ENCODE measurements at places on chromosomes 6 and 20.

DNA sequence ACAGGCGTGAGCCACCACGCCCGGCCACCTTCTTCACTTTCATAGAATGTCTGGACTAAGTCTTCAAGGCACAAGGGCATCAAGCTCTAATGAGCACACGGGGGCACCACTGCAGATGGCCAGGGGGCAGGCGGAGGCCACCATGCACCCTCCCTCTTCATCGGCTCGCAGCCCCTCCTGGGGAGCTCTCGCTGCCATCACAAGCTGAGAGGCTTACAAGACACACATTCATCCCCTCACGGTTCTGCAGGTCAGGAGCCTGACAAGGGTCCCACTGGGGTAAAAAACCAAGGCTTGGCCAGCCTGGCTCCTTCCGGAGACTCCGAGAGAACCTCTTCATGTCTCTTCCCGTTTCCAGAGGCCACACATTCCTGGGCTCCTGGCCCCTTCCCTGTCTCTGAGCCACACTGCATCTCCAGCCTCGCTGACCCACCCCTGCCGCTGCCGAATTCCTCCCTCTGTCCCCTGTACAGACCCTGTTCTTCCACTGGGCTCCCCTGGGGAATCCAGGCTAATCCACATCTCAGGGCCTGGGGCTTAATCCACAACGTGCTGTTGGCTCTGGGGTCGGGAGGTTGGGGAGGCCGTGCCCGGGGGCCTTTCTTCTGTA, 19.8 kb downstream of the DLL1 start:
- DNase-seq: no peak

GRCh38 chr6:39669973-39670342, 55.2 kb downstream of the KIF6 start:
- DNase-seq: peak; percentile 3

- DNase-seq: no peak
Measured at GRCh38 chr20:44302736-44303135, 8.3 kb downstream of the FITM2 start.

GRCh38 chr20:41475503-41475902, 108.9 kb upstream of the EMILIN3 start:
- DNase-seq: peak; percentile 14

GRCh38 chr20:40663991-40664880, 24.8 kb downstream of the MAFB start:
- no peak for DNase-seq

DNA sequence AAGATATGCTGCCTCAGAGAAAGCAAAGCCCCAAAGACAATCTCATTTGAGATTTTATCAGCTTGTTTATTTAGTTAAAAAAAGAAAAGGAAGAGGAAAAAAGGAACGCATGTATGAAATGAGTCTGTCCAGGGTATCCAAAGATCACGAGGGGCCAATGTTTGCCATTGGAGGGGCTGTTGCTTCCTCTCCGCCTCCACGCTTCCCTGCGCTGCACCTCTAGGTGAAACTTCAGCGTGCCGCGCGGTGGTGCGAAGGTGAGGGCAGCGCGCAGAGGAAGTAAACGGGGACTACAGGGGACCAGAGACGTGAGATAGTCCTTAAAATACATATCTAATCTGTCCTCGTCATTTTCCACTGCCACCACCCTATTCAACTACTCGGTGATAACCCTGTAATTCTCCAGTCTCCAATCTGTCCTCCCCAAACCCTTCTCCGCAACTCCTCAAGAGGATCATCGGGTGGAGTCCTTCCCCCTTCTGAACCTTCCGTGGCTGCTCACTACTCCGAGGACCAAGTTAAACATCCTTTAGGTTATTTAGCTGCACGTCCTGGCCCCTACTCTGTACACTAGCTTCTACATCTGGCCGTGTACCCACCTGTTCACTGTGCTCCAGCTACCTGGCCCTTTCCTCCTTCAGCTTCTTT, 1.1 kb upstream of the DCBLD1 start:
- DNase-seq: no peak

DNA sequence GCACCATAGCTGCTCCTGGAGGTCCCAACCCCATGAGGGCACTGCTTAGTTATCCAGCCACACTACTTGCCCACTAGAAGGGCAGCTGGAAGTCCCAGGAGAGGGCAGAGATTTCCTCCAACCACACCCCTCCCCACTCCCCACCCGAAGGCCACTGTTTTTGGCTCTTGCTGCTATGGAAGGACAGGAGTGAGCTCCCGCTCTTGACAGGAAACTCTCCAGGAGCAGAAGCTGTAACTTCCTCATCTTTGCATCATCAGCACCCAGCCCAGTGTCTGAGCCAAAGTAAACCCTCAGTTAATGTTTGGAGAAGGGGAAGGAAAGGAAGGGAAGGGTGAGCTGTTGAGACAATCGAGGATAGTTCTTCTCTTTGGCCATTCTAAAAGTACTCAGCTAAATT, 120.7 kb downstream of the MTFR2 start:
- DNase-seq: peak; percentile 7

DNA sequence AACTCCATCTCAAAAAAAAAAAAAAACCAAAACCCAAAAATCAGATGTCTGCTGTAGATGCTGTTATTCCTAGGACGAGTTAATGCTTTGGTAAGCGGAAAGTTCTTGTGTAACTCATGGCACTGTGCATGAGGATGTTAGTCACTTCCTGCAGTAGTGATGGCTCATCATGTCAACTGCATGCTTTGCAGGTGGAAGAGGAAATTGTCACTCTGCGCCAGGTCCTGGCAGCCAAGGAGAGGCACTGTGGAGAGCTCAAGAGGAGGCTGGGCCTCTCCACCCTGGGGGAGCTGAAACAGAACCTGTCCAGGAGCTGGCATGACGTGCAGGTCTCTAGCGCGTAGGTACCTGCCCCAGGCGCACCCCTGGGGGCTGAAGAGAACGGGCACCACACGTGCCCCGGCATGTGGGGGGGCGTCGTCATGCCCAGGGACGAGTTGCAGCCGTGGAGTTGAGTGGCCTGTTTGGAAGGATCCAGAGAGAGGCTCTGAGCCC, 8.5 kb downstream of the TPD52L2 start:
- DNase-seq: peak; percentile 94

DNA sequence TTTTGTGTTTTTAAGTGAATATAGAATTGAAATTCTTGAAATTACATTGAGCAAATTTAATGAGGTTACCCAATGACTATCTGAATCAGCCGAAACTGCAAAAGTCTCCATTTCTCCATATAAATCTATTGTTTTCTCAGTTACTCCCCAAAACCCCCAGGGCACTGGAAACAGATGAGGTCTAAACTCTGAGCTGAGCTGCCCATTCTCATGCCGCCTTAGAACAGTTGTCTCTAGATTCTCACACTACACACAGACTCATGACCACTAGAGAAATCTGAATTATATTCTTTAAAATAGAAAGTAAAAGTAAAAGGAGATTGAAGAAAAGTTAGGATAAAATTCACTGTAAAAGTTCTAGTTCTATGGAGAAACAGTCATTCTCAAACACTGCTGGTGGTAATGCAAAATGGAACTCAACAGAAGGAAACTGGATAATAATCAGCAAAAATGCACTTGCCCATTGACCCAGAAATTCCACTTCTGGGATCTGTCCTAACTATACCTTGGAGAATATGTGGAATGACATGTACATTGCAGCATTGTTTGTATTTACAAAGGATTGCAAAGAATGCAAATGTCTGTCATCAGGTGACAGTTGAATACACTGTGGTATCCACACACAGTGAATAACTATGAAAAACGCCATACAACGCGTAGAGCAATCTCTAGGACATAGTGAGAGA, 125.5 kb downstream of the IPCEF1 start:
- peak; percentile 41 for DNase-seq

DNA sequence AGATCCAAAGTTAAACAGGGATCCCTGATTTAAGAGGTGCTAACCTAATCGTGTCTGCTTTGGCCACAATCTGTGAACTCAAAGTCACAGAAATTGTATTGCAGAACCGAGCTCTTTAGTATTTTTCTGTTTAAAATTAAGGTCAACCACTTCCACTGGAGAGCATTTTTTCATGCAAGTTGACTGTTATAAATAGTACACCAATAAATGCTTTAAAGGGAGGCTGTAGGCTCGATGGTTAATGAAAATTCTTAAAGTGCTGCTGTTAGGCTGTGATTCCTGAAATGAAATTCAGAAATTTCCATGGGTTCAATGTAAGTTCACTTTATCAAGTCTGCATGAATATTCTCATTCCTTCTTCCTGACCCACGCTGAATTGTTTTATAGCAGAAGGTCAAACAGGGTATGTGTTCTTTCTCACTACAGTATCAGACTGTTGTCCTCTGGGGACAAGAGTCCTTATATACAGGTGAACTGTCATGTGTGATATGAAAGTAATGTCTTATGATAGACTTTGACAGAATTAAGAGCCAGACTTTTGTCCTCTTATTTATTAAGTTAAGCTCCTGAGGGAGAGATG, 92.5 kb upstream of the HDGFL1 start:
- no peak for DNase-seq

GRCh38 chr6:156150391-156150790, 626.8 kb upstream of the ARID1B start:
- no peak for DNase-seq

GRCh38 chr20:10667560-10668167, 6.1 kb downstream of the JAG1 start:
- DNase-seq: no peak

GRCh38 chr6:75201901-75202672, 3.8 kb downstream of the COL12A1 start:
- no peak for DNase-seq

GRCh38 chr6:89660981-89661380, 22.4 kb upstream of the LYRM2 start:
- DNase-seq: no peak

Data from suppressor macrophage treated with lipopolysaccharide for 4 hours (primary cell).